Left renal pelvis (tissue), 4 donors: ENCODE measurements at places on chromosomes 3 and 15.

DNA sequence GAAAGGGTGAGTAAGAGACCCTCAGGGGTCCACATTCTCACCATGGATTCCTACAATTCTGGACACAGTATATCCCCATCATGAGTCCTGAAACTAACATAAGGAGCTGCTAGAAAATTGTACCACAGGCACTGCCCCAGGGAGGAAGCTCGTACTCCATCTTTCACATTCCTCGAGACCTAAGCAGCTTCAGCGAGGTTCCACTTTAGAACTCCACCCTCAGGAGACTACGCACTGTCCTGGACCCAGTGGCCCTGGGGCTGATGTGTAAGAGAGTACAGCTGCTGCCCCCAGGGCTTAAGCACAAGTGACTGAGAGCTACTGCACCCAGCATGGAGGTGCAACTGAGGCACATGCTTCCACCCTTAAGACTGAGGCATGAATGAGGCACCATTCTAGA, 352.5 kb downstream of the ZNF385D start:
- DNase-seq, result no peak

DNA sequence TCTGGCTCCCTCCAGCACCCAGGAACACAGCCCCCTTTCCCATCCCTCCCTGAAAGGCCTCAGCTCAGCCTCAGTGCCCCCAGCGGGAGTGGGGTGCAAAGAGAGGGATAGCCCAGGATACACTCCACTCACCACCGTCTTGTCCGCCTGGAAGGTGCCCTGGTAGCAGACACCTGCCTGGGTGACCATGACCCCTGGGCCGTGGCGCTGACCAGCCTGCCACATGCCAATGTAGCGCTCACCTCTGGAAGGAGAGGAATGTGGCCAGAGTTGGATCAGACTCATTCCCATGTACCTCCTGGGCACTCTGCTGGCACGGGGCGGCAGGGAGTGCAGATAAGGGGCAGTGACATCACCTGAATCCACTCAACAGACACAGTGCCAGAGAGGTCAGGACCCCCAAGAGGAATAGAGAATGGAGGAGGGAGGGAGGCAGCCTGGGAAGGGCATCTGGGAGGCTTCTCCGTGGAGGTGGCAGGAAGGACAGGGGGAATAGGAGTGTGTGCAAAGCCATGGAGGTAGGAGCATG, 13.1 kb downstream of the ALS2CL start:
- no peak for DNase-seq

- DNase-seq, result no peak
These were observed 264.0 kb upstream of the IL12A start for GRCh38 chr3:159724627-159725026.

DNA sequence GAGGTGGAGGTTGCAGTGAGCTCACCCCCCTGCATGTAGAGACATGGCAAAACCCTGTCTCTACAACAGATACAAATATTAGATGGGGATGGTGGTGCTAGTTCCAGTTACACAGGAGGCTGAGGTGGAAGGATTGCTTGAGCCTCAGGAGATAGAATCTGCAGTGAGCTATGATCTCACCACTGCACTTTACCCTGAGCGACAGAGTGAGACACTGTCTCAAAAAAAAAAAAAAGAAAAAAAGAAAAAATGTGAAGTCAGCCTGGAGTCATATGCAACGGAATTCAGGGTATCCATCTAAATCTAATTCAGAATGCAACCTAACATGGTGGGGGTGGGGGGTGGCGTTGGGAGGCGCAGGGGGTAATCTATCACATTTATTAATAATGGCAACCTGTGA, 37.1 kb upstream of the NR2F2 start:
- no peak for DNase-seq

GRCh38 chr3:8741581-8742261, 8.1 kb downstream of the CAV3 start:
- peak; percentile 45 for DNase-seq

GRCh38 chr3:10738688-10739372, 77.2 kb upstream of the SLC6A11 start:
- DNase-seq, result peak; percentile 43
